ENCODE measurements at places on chromosomes 4 and X.

DNA sequence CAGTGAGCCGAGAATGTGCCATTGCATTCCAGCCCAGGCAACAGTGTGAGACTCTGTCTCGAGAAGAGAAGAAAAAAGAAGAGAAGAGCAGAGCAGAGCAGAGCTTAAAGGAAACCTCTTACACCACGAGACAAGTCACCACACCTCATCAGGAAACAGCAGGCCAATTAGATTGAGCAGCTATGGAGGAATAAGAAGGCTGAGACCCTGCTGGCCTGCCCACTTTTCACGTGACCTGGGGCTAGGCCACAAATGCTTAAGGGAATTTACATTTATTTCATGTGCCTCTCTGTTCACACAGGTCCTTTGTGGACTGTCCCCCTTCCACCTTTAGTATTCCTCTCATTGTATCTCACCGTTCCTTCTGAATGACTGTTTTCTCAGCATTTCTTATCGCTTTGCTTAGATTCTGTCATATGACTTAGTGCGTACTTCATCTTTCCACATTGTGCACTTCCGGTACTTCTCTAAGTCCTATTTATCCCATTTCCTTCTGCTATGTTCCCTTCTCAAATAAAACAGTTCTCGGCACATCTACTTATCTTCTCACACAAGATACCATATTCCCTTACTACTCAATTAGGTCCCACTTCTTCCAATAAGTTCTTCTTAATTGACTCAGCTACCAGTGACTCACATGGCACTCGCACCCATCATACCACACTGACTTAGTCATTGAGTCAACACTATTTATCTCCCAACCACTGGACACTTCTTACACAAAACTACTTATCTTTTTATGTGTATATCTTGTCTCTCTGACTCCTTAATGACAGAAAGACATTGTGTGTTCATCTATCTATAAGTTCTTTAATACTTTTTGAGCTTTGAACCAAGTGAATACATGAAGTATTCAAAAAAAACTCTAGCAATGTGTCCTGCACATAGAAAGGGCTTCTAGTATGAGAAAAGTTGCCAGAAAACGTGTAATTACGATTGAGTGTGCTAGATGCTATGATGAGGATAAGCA, 11.0 kb downstream of the CUL4B start:
- no peak for DNase-seq

DNA sequence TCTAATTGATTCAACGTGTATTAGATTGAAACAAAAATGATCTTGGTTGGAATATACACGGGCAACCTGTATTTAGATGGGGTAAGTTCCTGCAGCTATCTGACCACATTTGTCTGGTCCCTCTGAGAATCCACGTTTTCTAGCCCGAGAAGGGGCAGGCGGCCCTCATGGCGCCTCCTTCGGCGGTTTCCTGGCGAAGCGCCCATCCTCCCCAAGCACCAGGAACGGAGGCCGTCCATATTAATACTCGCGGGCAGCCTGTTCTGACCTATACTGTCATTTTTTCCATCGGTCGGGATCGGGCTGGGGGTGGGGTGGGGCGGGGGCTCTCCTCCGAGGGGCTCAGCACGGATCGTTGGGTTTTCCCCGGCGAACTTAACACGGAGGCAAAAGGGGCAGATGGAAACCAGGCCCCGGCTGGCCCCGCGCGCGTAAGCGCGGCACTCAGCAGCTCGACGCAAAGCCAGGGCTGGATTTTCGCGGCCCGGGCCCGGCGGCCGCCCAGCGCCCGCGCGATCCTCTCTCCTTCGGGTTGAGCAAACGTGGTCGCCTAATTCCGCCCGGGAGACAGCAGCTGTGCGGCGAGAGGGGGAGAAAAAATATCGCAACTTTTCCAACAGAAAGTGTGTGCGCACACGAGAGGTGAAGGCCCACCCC, 77.2 kb upstream of the BCOR start:
- no peak for DNase-seq

- no peak for DNase-seq
Measured at GRCh38 chrX:13177921-13178566, 133.6 kb upstream of the FAM9C start.

GRCh38 chr4:165006456-165006855, 25.3 kb upstream of the TRIM60 start:
- no peak for DNase-seq

- no peak for DNase-seq
Measured at GRCh38 chr4:70654605-70655011, 11.7 kb downstream of the JCHAIN start.

DNA sequence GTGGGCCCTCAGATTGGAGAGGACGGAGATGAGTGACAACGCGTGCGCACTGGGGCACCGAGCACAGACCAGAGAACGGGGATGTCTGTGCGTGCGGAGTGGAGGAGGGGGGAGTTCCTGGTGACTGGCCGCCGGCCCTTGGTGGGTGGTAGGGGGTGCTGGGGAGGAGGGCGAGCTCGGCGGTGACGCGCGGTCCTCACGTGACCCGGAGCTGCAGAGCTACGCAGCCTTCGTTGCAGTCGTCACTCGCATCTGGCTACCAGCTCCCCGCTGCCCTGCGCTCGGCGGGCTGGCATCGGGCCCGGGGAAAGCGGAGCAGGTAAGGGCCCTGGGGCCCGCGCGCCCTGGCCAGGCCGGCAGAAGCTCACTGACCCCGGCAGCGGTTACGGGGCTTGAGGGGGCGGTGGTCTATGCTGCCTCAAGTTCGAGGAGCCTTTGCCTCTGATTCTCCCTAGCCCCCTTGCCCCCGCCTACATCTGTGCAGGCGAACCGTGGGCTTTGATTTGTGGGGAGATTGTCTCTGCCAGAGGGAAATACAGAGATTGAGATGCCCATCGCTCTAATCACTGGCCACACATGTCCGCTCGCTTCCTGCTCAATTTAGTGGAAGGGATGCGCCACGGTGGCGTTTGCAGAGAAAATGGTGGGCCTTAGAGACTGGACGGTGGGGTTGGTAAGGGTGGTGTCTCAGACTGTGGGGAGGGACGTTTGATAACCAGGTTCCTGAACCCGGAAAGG, at the start of gene ARMCX4:
Gene ARMCX4, plus strand, starts transcription at position 245 of the 738 bp plus-strand sequence. CDS start 3,134 bp downstream, outside the sequence.
- no peak for DNase-seq

DNA sequence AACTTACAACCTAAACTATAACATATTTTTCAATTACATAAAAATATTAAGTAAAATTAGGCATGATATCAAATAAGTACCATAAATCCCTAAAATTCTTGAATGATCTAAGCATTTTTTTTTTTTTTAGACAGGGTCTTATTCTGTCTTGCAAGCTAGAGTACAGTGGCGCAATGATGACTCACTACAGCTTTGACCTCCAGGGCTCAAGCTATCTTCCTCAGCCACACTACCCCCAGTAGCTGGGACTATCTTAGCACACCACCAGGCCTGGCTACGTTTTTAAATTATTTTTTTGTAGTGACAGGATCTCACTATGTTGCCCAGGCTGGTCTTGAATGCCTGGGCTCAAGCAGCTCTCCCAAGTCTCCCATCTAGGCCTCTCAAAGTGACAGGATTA, 1042.3 kb downstream of the FSTL5 start:
- no peak for DNase-seq

DNA sequence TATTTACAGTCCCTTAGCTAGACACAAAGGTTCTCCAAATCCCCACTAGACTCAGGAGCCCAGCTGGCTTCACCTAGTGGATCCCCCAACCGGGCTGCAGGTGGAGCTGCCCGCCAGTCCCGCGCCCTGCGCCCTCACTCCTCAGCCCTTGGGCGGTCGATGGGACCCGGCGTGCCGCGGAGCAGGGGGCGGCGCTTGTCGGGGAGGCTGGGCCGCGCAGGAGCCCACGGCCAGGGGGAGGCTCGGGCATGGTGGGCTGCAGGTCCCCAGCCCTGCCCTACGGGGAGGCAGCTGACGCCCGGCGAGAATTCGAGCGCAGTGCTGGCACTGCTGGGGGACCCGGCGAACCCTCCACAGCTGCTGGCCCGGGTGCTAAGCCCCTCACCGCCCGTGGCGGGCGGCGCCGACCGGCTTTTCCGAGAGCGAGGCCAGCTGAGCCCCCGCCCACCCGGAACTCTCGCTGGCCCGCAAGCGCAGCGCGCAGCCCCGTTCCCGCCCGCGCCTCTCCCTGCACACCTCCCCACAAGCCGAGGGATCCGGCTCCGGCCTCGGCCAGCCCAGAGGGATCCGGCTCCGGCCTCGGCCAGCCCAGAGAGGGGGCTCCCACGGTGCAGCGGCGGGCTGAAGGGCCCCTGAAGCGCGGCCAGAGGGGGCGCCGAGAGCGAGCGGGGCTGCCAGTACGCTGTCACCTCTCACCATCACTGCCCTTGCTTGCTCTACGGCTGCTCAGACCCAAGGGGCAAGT, 39.4 kb downstream of the WFS1 start:
- no peak for DNase-seq

- no peak for DNase-seq
Measured at GRCh38 chr4:20305976-20306375, 54.3 kb downstream of the SLIT2 start.

GRCh38 chrX:43448688-43449087, 207.4 kb upstream of the MAOA start:
- no peak for DNase-seq

- DNase-seq: no peak
Measured at GRCh38 chr4:132493476-132493875, 655.6 kb upstream of the PCDH10 start.

- no peak for DNase-seq
Measured at GRCh38 chr4:67071641-67072040, 473.7 kb downstream of the CENPC start.

DNA sequence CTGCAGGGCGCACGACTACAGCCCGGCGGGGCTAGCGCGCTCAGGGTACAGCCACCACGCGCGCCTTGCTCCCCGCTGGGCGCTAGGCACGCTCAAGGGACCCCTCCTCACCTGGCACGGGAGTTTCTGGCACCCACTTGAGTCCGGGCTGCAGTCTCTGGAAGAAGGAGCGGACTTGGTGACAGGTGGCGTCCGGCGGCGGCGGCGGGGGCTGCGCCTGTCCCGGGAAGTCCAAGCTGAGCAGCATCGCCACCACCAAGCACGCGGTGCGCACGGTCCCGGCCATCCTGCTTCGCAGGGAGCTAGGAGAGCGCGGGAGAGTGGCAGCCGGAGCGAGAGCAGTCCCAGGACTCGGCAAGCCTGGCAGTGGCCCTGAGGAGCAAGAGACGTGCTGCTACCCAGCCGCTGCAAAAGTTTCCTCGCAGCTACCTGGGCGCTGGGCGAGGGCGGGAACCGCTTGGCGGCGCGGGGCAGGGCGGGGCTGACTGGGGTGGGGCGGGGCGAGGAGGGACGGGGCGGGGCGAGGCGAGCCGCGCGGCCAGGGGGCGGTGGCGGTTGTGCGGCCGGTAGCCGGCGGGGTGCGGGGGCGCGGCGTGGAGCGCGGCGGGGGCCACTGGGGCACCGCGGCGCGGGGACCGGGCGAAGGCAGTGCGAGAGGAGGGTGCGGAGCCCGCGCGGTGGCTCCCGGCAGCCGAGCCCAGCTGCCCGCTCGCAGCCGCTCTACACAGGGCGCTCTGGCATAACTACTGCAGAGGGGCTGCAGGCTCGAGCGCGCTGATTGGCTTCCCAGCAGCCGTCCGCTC, at the start of gene GPC3:
Gene GPC3, minus strand, starts transcription at position 431 of the 803 bp plus-strand sequence.
- DNase-seq: peak; percentile 6

DNA sequence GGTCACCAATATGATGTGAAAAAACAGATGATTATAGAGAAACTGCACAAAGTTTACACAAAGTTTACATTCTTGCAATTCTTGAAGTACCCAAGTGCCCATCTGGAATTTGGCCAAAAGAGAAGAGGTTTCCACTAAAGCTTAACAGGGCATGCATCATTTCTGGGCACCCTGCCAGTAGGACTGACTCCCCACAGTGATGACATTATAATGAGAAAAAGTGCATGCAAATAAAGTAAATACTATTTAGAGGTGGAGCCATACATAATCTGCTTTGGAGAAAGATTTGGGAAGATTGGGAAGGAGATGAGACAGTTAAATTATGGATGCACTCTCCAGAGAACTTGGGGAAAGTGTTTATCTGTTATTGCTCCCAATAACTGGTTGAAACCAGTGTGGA, 93.7 kb upstream of the TRPC3 start:
- DNase-seq: no peak

GRCh38 chr4:151581570-151581969, 172.6 kb downstream of the FHIP1A start:
- DNase-seq: no peak

DNA sequence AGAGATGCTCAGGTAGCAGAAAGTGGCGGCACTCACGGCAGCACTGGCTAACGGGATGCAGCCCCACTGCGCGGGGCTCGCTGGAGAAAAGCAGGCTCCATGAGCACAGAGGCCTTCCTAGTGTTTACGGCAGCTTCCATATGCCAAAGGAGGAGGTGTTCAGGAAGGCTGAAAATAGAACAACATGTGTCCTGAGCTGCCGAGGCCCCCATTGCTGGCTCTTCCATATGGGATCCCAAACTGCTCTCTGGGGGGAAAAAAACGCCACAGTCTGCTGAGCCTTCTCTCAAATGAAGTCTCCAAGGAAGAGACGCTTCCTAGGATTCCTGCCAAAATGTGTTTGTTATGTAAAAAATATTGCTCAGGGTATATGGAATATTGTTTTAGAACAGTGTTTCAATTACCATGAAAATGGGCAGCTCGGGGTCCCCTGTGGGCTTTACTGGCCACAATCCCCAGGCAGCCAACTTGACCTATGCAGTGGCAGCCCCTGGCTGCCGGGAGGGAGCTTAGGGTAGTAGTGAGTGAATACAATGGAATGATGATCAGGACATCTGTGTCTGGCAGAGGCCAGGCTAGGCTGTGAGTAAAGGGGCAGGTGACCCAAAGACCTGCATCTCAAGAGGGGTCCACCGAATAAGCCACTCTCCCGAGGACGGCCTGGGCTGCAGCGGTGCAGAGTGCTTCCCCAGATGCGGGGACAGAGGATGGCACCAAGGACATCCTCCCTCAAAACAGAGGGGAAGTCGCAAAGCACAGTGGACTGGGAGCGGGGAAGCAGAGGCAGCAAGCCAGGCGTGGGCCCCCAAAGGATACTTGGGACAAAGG, 170.1 kb downstream of the AFAP1 start:
- no peak for DNase-seq

DNA sequence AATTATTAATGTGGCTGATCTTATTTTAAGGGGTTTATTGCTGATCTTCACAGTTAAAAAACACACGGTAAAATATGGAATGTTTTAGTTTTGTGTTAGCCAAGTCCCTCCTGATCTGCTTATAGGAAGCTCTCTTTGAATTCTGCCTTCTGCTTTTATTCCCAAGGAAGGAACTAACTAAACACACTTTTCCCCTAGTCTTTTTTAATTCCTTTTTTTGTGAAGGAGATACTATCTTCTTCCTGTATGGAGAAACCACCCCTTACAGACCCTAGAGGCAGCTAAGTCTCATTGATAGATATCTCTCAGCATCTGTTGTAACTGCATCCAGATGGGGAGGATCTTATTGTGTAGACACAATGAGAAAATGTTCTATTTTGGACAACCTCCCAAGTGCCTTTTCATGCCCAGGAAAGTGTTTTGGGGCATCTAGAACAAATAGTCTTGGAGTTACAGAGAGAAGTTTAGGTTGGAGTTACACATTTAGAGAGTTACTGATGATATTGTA, 64.4 kb downstream of the AFF1 start:
- DNase-seq: no peak

Measured in stimulated activated CD8-positive, alpha-beta memory T cell treated with anti-CD3 and anti-CD28 coated beads, Interleukin-7, amount 100 ng/mL, for 1 hour (primary cell).